ENCODE measurements at places on chromosomes 3 and 15.

- DNase-seq = no peak
Observed at GRCh38 chr15:80414546-80415357, 10.6 kb downstream of the ARNT2 start.

GRCh38 chr3:57120040-57120439 lies 45.1 kb downstream of the IL17RD start:
- no peak for DNase-seq

- peak; percentile 83 for DNase-seq
Observed at GRCh38 chr3:187777331-187777941, 32.2 kb upstream of the BCL6 start.

DNA sequence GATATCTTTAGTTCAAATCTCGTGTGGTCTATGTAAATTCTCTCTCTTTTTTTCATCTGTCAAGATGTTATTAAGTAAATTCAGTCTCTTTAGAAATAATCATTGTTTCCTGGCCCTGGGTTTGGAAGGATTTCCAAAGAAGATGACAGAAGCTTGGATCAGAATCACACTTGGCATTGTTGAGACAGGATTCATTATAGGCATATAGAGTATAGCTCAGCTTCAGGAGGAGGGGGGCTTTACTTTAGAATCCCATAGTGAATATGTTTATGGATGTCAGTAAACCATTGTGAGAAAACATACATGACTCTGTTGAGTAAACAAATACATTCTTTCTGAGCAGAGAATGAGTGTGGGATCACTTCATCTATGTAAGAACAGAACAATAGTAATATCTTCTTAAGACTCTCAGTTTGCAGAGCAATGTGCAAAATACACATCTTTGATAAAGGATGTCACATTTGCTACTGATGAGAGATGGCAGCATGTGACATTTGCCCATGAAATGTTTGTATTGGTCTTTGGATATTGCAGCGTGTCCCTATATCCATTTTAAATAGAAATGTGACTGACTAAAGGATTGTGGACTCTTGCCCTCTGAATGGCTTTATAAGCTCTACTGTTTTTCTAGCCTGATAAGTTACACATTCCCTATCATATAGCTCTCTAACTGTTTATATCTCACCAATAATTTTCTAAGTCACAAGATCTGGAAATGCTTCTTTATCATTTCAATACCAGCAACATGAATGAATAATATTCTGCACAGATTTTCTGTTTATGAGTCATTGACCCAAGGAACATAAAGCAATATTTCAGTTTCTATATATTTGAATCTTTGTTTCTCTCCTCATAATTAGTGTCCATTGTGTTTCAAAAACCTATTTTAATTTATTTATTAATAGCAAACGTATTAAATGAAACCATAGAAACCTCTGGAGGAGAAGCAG lies 95.6 kb upstream of the THRB start:
- DNase-seq = no peak

GRCh38 chr3:184448321-184449160 lies 68.7 kb downstream of the CHRD start:
- DNase-seq = no peak

Data from inflammatory macrophage treated with lipopolysaccharide for 1 hour (primary cell).